ENCODE measurements at places on chromosomes 16 and 17.

GRCh38 chr16:73565263-73565662 lies 517.3 kb upstream of the ZFHX3 start:
- no peak for DNase-seq

DNA sequence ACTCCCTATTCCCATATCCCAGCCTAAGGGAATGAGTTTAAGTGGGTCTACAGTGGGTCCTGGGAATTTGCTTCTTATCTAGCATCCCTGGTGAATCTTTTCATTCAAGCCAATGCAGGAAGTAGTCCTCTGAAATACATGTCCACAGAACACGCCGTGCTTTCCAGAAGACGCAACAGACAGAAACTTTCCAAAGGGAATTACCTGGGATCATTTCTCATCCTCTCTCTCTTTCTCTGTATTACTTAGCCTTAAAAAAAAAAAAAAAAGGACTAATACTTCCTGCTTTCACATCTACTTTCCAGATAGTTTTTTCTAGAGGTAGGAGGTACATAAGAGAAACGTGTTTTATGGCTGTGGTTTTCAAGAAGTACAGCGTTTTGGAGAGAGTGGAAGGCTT lies 499.0 kb downstream of the MAF start:
- no peak for DNase-seq

DNA sequence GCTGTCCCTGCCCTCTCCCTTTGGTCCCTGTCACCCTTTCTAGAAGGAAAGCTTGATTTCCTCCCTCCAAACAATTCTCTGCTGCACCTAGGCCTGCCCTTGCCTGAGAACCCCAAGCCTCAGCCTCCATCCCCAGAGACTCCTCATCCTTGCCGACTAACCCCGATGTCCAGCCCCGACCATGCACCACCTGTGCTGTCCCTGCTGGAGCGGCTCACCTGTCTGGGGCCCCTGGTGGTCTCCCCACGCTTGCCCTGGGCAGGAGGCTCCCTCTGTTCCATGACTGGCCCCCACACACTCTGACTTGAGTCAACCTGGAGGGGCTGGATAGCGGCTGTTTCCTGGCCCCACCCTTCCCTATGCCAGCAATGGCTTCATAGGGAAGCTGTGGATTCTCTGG lies 12.0 kb upstream of the SRRM2 start:
- DNase-seq = no peak

DNA sequence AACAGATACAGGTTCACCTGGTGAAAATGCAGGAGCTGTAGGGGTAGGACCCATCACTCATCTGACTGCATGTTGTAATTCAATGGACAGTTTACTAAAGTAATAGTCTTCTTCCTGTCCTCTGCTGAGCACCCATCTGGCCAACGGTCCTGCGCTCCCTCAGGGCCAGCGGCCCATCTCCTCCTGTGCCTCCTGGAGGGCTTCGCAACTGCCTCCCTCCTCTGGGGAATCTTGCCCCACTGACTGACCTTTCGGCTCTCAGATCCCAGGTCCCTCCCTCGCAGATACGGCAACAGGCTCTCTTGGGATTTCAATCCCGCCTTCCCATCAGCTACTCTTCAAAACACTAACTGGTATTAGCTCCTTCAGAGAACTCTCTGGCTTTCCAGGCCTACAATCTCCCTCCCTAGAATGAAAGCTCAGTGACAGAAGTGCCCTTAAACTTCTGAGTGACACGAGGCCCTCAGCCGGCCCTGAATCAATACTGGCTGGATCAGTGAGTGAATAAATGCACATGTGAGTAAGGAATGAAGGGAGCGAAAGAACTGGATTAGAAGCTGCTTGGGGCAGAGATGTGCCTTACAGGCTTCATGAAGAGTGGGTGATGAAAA lies 1.3 kb downstream of the PEMT start:
- no peak for DNase-seq

- DNase-seq = no peak
These were observed 206.1 kb downstream of the HAPSTR1 start for GRCh38 chr16:9297437-9298113.

GRCh38 chr16:83769397-83770008 lies 38.3 kb upstream of the HSBP1 start:
- no peak for DNase-seq

GRCh38 chr17:40346765-40347158 lies 17.8 kb downstream of the GJD3 start:
- DNase-seq = no peak

GRCh38 chr17:39826334-39826733 lies 37.8 kb downstream of the IKZF3 start:
- no peak for DNase-seq
